ENCODE measurements at places on chromosomes 3 and 15.

DNA sequence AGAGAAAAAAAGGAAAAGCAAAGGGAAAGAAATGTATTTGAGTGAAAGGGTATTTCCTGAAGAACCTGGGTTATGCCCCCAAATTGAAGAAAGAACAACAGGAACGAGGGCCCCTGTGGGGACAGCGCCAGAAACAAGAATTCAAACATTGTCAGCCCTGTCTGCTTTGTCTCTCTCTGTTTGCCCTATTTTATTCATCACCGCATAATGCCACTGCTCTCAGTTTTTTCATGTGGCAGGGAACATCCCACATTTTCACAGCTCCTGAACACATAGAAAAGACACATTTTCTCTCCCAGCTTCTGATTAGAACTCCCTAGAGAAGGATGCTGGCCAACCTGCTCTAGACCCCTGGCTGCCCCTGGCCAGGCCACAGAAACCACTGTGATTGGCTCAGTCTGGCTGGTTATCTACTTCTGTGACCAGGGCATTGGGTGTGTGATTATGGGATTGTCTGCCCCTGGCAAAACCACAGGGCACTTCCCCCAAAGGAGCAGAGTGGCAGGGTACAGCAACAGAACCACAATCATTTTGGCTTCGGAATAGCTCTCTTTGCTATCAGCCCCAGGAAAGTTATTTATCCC lies 31.3 kb upstream of the CCDC54 start:
- peak; percentile 73 for DNase-seq

GRCh38 chr3:50609763-50610085 lies 1.9 kb downstream of the CISH start:
- DNase-seq = no peak

DNA sequence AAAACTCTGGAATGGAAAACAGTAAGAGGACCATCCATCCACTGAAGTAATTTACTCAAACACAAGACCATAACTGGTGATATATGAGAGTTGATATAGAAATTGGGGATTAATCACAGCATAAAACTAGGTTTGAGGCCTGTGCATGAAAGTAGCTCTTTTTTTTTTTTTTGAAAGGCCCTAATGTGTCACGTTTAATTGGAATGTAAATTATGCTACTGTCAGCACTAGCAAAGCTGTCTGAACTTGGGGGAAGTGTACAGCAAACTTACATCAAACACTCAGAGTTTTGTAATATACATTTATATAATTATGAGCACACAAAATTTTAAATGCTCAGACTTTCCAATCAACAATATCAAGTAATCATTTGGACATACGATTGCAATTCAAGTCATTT lies 154.1 kb downstream of the GREM1 start:
- no peak for DNase-seq

GRCh38 chr15:37086120-37086519 lies 14.2 kb downstream of the MEIS2 start:
- DNase-seq = no peak

GRCh38 chr3:23811919-23812318 lies 6.2 kb downstream of the UBE2E1 start:
- no peak for DNase-seq

DNA sequence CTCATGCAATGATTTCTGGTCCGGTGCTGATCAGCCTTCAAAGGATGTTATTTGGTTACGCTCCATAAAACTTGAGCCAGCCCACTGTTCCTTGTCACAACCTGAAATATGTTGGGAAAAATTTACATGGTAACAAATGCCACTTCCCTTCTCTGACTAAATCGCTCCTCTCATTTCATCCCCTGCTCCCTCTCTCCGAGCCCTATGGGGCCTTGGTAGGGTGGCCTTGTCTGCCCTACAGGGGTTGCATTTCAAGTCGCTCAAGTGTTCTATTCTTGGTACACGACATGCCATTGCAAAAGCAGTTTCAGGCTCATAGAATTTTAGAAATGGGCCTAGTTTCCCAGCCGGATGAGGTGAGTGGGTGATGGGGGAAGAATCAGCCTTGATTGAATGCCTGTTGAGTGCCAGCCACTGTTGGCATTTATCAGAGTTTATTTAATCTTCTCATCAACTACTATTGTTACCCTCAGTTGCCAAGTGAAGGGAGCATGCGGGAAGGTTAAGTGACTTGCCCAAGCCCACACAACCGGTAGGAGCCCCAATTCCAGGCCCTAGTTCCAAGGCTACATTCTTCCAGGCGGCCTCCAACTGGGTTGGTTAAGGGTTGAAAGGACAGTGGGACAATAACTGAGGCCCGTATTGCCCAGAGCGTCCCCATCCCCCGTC lies 961 bp upstream of the ABHD2 start:
- DNase-seq = no peak

DNA sequence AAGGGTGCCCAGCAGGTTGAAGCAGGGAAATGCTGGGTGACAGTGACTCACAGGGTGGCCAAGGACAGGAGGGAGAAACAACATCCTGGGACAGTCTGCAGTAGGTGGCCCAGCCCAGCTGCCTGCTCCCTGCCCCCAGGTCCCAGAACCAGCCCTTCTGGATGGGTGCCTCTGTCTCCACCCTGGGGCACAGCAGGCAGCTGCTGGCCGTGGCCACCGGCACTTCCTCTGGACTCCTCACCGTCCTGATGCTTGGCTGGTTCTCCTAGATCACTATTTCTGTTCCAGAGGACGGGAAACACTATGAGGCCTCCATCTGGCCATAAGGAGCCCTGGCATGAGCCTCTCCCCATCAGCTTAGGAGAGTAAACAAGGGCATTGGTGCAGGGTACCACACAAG lies 258.9 kb downstream of the XXYLT1 start:
- DNase-seq = peak; percentile 23

DNA sequence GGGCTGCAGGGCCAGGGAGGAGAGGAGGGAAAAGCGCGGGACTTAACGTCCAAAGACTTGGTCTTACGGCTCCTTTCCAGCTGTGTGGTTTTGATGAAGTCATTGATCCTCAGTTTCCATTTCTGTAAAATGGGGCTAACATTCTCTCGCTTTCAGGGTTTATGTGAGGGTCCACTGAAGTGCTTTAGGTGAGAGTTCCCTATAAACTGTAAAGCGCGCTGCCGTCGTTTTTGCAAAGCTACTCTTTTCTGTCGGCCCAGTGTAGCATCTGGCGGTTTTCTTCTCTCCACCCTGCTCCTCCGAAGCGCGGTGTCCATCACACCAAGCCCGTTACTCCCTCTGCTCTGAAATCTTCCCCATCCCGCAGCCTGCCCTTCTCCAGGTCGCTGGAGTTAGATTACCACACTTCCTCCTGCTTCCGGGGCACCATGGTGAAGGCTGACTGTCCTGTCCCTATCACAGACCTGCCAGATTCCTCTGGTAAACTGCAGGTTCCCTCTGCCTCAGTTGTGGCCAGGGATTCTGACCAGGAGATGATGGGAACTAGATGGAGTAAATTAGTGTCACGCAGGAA lies 702 bp upstream of the DNAJC17 start:
- DNase-seq = no peak

GRCh38 chr15:64634576-64635498 lies 140.6 kb downstream of the RBPMS2 start:
- no peak for DNase-seq

DNA sequence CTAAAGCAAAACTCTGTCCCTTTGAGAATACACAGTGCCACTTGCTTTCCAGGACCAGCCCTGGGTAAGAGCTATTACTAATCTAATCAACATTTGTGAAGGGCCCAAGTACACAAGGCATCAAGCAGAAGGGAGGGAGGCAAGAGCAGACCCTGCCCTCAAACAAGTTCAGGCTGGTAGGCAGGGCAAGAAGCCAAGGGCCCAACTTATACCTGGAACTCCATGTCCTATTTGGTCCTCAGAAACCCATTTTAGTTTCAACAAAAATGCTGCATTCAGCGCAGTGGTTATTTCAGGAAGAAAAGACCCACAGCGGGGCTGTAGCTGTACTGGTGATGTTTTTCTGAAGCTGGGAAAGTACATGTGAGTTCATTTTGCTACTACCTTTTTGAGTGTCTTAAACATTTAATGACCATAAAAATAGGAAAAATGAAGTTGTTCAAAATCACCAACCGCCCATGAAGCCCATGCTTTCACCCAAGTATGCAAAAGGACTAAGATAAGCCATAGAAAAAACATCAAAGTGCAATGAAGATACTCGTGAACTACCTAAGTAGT lies 2.8 kb downstream of the RPS17 start:
- DNase-seq = no peak

DNA sequence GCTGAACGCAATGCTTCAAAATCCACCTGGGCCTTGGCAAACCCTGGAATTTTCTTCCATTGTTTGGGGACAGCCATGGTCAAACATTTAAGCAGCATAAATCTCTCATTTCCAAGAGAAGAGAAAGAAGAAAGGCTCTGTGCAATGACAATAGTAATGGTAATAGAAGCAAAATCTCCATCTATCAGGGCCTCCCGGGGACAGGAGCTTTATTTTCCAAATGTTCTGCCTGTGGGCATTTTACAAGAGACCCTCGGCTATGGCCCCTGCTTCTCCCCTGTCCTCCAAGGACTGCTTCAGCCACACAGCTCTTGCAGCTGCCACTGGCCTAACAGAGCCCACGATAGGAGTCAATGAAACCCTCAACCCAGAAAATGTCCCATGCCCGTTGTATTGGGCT lies 12.7 kb upstream of the FAM240A start:
- no peak for DNase-seq

GRCh38 chr3:105399611-105400010 lies 32.9 kb downstream of the ALCAM start:
- peak; percentile 98 for DNase-seq

DNA sequence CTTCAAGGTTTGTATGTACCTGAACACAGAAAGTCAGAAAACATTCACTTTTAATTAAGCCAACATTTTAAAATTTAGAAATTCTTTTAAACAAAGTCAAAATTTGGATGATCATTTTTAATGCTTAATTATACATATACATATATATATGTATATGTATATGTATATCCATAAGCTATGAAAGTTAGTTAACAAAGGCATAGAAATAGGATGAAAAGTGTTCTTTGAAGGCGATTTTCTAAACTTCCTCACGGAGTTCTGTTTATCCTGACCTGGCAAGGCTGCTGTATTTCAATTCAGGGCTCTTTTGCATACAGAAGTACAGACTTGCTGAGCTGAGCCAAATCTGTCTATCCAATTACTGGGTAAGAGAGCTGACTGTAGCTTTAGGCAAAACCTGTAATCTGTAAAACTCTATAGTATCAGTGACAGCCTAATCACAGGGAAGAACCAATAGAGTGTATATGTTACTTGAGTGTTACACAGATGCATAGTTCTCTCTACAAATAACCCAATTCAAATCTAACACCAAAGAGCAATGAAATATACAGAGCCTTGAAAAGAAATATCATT lies 32.1 kb upstream of the THRB start:
- no peak for DNase-seq

DNA sequence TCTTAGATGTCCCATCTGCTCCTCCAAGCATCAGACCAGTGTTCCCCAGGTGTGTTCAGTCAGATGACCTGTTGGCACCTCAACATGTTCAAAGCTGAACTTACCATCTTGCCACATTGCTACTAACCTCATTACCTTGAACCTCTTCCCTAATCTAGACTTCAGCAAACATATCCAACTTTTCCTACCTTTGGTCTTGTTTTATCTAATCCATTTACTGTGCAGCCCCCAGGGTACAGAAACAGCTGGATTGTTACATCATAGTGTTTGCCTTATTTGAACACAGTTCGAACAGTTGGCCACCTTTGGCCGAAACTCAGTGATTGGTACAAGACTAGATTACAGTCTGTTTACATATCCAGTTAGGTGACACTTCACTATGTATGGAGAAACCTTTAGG lies 36.1 kb upstream of the MCF2L2 start:
- DNase-seq = no peak

DNA sequence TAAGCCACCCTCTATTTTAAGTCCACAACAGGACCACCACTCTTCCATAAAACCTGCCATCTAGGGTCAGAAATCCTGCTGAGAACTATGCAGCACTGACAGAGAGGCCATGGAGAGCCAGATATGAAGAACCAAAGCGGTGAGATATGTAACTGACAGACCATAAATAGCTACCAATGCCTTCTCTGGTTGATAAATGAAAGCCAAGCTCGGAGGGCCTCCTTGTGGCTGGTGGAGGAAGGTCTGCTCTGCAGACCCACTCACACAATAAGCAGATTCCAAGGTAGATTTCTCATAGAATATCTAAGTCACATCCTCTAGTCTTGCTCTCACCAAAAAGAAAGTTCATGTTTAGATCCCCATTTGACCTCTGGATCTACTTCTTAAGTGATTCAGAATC lies 38.9 kb downstream of the RYK start:
- DNase-seq = peak; percentile 29

DNA sequence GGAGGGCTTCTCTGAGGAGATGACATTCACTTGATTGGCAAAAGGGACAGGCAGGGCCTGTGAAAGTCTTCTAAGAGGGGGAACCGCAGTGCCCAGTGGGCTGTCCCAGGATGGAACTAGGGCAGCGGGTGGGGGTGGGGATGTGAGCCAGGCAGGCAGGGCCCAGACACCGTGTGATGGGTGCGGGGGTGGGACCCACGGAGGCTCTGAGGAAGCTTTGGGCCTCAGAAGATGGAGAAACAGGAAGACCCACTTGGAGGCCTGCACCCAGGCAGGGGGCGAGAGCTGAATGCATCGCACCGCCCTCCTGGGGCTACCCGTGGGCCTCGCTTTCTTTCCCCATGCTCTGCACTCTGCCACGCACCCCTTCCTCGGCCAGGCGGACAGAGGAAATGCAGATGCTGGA lies 32.9 kb upstream of the ACAD9 start:
- DNase-seq = no peak

GRCh38 chr3:94607778-94608177 lies 544.9 kb downstream of the NSUN3 start:
- no peak for DNase-seq

All from pons (tissue), 1 donor.